ENCODE measurements at places on chromosomes 11 and 22. TPM values are rescaled to one million over a fixed set of nuclear protein-coding genes. Genes with fewer than 3 reads are reported as not detected.

The MFRP gene
- total RNA-seq: not detected

The PANX2 gene
- 0.66 TPM for total RNA-seq

The HRAS gene
- total RNA-seq: 48.7 TPM

The APOA5 gene
- total RNA-seq: not detected

The SLN gene
- not detected for total RNA-seq
